Activated CD8-positive, alpha-beta T cell treated with anti-CD3 and anti-CD28 coated beads, Interleukin-2, amount 10 ng/mL, durations not matched to agents 7 days and 5 days (primary cell): ENCODE measurements at places on chromosomes 13 and 19. TPM values are rescaled to one million over a fixed set of nuclear protein-coding genes. Genes with fewer than 3 reads are reported as not detected.

SH2D3A gene
- total RNA-seq, result 28.2 TPM

DCT gene
- not detected for total RNA-seq

FTL gene
- total RNA-seq, result 971 TPM

FREM2 gene
- total RNA-seq, result not detected

C13orf42 gene
- not detected for total RNA-seq

TSKS gene
- 1.5 TPM for total RNA-seq

ZNF534 gene
- not detected for total RNA-seq

NXNL1 gene
- total RNA-seq, result not detected

CNFN gene
- not detected for total RNA-seq

COQ8B gene
- 21.5 TPM for total RNA-seq

VAV1 gene
- 122 TPM for total RNA-seq

C19orf67 gene
- total RNA-seq, result not detected
